ENCODE measurements at places on chromosomes 6 and 20.
A peak's percentile ranks its signal among the peaks of the same experiment; 100 is the strongest.

DNA sequence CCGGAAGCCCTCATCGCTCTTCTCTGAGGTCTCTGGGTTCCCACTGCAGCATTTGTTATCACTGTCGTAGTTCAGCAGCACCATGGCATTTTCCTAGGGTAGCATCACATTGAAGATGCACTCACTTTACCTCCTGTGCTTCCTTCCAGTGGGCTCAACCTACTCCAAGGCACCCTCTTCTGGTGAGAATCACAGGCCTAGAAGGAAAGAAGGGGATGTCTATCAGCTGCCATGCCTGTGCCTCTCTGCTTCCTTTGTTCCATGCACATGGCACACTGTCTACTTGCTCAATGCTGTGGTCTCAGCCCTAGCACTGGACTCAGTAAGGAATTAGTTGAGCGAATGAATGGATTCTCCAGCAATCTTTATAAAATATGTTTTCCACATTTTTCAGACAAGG is 22.6 kb downstream of the CST4 start:
- no peak for DNase-seq

DNA sequence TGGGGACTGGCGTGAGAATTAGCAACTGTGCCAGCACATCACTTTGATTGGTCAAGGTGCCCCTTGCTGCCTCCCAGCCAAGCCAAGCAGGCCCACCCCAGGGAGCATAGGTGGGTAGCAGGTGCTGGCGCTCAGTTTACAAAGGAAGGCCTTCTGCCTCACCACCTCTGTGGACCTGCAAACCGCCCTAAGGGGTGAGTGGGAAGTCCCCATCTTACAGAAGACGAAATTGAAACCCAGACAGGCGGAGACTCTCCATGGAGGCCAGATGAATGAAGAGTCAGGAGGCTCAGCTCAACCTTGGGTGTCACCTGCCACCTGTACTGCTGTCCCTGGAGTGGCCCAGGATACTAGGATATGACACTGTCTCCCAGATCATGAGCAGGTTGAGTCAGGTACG is 21.5 kb upstream of the MAS1L start:
- DNase-seq, result no peak

- DNase-seq, result no peak
These were observed 42.6 kb downstream of the RBM38 start for GRCh38 chr20:57433657-57434389.

- no peak for DNase-seq
These were observed 258.7 kb upstream of the ID4 start for GRCh38 chr6:19578481-19578880.

DNA sequence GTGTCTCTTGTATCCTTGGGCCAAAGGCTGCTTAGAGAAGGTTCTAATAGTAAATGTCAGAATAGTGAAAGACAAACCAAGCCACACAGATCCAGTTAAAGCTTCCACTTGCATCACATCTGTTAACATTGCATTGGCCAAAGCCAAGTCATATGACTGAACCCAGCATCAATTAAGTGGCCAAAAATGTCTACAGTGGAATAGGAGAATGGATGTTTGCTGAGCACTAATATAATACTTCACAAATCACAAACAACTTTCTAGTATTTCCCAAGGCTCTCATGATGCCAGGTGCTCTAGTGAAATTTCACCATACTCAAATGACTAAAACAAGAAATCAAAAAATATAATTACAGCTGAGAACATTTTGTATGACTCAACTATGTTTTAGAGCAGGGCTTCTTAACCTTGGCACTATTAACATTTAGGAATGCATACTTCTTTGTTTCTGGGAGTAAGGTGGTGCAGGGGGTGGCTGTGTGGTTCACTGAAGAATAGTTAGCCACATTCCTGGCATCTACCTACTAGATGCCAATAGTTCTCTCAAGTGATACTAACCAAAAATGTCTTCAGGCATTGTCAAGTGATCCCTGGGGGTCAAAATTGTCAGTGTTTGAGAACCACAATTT is 148.0 kb upstream of the SPTLC3 start:
- no peak for DNase-seq

GRCh38 chr6:29702519-29703103 is 20.6 kb upstream of the HLA-F start:
- peak; percentile 73 for DNase-seq

DNA sequence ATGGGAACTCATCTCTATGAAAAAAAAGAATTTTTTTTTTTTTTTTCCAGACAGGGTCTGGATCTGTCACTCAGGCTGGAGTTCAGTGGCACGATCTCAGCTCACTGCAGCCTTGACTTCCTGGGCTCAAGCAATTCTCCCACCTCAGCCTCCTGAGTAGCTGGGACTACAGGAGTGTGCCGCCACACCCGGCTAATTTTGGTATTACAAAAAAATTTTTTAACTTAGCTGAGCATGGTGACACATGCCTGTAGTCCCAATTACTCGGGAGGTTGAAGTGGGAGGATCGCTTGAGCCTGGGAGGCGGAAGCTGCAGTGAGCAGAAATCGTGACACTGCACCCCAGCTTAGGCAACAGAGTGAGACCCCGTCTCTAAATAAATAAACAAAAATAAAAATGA is 7.5 kb downstream of the DEF6 start:
- DNase-seq, result no peak

- no peak for DNase-seq
These were observed 136.9 kb upstream of the SLC22A16 start for GRCh38 chr6:110613356-110613755.

DNA sequence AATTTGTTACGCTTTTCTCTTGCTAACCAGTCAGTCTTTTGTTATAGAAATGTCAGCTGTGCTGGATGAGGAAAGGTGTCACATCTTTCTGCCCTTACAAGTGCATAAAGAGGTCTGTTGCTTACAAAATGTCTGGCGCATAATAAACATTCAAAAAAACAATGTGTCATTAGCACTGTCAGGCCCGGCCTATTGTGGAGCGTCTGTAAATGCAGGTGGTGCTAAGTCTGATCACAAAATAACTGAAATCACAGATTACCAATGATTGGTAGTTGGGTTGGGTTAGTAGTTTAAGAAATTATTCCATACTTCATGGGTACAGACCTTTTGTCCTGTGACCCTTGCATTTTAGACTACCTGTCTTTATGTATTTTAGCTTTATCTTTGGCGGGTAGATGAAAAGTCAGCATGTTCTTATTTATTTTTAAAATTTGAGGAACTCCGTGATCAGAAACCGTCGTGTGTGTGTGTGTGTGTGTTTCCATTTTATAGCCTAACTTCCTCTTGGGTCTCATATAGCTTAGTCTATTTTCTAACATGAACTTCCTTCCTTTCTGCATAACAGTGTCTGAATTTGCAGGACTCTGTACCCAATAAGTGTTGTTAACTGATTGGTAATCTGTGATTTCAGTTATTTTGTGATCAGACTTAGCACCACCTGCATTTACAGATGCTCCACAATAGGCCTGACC is 88.1 kb upstream of the IFNGR1 start:
- DNase-seq, result no peak

DNA sequence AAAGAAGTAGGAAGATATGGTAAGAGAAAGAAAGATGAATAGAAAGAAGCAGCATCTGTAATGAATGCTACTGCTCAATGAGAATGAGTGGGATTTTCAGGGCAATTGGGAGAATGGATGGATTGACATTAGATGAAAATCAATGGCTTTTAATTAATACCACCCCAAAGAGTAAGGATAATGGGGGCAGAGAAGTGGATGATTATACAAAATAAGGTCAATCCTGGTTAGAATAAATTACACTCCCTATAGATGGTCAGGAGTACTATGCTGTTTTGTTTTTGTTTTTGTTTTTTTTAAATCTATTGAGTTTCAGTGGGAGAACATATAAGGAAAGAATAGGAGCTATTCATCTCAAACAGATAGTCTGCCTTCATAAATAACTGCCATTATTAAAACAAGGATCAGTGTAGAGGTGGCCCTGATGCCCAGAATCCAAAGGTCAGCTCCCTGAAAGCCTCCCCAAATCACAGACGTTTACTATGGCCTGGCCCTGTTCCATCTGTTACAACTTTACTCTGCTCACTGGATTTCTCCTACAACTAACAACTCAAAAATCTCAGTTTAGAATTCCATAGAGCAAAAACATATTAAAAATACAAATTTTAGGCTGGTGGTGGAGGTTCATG is 535.4 kb upstream of the NRSN1 start:
- DNase-seq, result no peak

DNA sequence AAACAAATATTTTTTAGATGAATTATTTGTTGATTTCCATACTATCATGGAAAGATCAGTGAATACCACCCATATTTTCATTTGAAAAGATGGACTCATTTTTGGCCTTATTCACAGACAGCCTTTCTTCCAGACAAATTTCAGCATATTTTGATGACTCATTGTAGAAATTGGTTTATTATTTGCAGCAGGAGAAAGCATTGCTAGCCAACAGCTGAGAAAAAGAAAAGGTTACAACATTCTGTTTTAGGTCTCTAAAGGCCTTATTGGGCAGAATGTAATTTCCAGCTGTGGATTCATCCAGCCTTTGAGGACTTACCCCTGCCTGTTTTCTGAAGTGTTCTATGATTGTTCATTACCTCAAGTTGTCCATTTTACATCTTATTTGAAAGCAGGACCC is 201.9 kb downstream of the PLCB4 start:
- no peak for DNase-seq

DNA sequence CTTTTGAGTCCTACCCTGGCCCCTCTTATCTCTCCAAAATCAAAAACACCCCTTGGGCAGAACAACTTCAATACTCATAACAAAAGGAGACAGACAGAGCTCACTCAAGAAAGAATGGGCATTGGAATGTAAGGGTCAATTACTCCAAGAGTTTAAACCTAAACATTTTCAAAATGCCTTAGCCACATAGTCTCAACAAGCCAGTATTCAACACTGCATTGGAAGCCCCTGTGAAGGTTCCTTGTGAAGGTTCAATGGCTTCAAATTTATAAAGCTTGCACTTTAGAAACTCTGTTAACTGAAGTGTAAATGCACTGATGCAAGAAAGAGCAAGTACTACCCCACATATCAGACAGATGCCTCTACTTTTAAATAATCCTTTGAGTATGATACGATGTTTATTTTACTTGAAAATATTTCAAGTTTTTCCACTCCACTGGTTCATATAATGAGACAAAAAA is 139.1 kb upstream of the LAMP5 start:
- no peak for DNase-seq

DNA sequence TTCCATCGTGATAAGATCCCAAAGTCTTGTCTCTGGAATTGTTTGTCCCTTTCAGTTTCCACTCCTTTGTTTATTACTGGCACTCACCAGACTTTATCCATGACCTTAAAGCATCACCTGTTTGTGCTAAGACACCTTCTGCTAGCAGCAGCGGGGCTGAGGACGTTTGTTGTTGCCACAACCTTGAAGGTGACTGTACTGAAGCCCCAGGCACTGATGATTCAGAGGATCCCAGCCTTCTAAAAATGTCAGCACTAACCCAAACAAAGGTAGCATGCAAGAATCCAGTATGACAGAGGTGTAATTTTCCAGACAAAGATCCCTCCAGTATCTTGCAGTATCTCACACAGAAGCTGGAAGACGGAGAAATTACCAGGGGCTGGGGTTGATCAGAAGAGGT is 28.9 kb upstream of the SMIM8 start:
- no peak for DNase-seq

GRCh38 chr6:43124481-43124880 is 46.6 kb upstream of the SRF start:
- no peak for DNase-seq

DNA sequence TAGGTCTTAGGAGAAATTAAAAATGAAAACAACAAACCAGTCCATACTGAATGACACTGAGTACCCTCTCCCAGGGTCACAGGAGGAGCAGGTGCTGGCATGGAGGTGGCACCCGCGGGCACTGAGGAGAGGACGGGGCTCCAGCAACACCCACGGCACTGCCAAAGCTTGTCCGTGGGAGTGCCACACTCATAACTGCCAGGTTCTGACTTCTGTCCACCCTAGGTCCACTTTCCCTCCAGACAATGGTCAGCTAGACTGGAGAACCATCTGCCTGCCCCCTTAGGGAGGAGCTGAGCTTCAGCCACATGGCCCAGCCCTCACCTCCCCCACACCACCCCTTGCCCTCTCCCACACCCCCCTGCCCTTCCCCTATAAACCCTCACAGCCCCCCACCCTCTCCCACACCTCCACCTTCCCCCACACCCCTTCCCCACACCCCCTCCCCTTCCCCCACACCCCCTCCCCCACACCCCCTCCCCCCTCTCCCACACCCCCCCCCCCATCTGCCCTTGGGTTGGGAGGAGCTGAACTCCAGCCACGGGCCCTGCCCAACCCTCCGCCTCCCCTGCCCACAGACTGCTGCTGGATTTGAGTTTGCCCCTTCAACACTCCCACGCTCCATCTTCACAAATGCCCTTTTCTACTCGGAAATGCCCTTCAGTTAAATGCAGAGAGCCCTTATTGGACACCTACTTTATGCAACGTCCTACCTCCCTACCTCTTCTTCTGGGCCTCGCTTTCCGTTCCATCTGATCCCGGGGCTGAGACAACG is 129.6 kb downstream of the TAF4 start:
- no peak for DNase-seq

DNA sequence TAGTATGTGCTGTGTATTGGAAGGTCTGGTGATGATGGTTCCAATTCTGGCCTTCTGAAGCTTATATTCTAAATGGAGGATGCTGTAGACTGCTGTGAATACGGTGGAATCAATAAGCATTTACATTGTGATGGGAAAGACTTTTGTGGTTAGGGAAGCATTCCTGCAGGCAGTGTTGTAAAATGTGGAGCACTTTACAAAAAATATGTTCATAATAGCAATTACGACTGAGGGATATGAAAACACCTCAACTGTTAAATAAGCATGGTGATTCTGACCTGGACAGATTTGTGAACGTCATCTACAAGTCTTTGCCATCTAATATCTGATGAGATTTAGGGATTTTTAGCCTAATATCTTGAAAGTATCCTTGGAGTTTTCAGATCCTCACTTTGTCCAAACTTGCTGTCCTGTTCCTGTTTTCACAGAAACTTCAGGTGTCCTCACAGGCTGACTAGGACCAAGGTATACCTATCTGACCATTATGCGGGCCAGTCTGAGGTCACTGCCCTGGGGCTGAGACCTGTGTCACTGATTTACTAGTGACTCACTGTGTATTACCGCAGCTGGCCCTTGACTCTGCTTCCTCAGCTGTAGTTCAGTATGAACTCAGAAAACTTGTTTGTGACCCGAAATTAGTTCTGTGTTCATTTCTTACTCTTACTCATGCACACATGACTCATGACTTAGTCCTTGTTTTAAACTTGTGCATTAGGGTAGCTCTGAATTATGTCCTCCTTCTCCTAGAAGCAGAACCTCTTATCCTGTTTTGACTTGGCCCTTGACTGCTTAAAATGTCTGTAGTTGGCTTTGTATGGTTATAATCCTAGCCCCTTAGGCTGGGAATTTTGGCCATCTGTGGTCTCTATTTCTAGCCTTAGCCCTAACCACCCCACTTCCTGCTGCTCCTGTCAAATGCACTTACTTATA is 343.0 kb downstream of the CDKAL1 start:
- DNase-seq, result no peak

- no peak for DNase-seq
These were observed 37.7 kb downstream of the INSM1 start for GRCh38 chr20:20405623-20406022.

DNA sequence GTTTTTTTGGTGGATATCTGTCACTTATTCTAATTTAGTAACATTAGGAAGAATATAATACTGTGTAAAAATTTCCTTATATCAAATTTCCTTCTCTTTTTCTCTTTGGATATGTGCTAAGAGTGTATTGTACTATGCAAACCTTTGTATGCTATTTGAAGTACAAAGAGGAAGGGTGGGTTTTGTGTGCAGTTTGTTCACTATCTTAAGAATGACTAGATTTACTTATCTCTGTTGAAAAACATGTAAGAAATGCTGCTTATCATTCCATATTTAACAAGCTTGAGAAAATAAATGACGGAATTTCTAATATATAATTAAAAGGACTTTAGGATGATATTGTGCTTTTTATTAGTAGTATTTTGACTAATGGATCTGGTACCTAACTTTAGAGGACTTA is 13.1 kb downstream of the CD2AP start:
- DNase-seq, result no peak

All from stimulated activated CD4-positive, alpha-beta T cell treated with anti-CD3 and anti-CD28 coated beads, TNF-alpha, amount 100 ng/mL, for 24 hours (primary cell).